ENCODE measurements at places on chromosomes 16 and 17.
A peak's percentile ranks its signal among the peaks of the same experiment; 100 is the strongest.

- no peak for DNase-seq
Observed at GRCh38 chr17:17830740-17831207, 6.0 kb downstream of the SREBF1 start.

DNA sequence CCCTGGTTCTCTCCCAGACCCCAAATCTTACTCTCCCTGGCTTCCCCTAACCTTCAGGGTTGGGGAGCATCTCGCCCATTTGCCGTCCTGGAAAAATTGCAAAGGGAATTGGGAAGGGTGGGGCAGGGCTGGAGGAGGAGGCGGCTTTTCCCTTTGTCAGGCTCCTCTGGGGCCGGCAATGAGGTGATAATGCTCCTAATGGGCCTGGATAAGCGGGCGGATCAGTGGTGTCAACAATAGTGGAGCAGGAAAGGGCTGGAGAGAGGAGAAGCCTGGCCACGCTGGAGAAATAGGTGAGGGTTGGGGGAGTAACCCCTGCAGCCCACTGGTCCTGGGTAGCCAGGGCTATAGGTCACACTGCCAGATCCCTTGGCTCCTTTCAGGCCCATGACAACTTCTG lies 12.3 kb downstream of the SCN4A start:
- DNase-seq, result no peak

DNA sequence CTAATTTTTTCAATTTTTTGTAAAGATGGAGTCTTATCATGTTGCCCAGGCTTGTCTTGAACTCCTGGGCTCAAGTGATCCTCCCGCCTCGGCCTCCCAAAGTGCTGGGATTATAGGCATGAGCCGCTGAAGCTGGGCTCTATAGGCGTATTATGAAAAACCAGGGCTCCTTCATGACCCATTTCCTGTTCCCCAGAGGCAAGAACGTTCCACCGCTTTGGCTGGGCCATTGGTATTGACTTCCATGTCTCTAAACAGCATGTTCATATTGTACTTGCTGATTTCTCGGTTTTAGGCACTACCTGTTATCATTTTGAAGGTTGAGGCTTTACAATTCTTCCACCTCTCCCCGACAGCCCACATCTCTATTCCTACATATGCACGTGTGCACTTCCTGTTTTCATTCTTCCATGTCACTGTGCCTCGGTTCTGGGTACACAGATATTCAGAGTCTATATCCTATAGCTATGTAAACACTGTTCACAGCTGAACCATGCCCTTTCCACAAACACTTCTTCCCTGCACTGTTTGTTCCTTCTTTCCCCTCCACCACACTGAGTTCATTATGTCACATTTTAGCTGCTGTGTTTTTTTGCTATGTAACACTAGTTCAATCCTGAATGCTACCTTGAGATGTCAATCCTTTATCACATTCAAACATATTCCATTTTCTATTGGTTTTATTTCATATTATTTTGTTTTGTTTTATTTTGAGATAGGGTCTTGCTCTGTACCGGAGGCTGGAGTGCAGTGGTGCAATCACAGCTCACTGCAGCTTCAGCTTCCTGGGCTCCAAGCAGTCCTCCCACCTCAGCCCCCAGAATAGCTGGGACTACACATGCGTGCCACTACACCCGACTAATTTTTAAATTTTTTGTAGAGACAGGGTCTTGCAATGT lies 16.8 kb upstream of the MAPK3 start:
- DNase-seq, result peak; percentile 64

GRCh38 chr17:4899341-4900230 lies at the start of gene C17orf107:
Gene C17orf107, plus strand, starts transcription at chr17:4899536. Its CDS starts 227 bp downstream, at chr17:4899763.
- no peak for DNase-seq

- no peak for DNase-seq
Observed at GRCh38 chr16:4500272-4500671, 24.1 kb downstream of the HMOX2 start.

- DNase-seq, result no peak
Observed at GRCh38 chr16:72203401-72203800, 31.4 kb upstream of the PMFBP1 start.

GRCh38 chr17:15444805-15445204 lies 22.6 kb downstream of the CDRT4 start:
- DNase-seq, result no peak

GRCh38 chr17:81035521-81036196 lies 708 bp downstream of the BAIAP2 start:
- no peak for DNase-seq

- no peak for DNase-seq
Observed at GRCh38 chr17:11935734-11936406, 61.4 kb downstream of the ZNF18 start.

DNA sequence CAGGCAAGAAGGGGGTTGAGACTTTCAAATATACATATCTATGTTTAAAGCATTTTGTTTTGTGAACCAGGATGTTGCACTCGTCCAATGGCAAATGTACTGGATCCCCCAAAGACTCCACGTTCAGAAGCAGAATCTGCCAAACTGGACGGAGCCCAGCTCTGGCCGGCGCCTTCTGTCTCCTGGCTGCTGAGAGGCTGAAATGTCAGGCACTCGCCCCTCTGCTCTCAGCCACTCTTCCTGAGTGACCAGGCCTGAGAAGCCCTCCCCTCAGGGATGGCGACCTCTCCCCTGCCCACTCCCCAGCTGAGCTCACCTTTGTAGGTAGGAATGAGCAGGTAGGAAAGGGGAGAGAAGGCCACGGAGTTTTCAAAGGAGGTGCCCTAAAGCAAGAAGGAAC lies 187.5 kb upstream of the FOXF1 start:
- no peak for DNase-seq

DNA sequence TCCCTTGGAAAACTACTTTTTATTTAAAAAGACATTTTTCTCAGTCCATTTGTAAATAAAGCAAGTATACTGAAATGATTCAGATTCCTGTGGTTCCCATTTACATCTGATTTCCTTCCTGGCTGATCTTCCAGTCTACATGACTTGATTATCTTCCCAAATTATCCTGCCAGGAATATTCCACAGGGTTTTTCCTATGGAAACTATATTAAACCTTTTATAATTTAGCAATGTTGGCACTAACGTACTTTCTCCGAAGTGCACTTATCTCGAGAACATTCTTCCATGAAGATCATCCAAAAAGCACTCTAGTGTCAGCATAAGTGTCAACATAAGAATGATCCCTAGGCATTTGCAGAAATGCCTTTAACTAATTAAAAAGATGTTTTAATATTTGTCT lies 347.7 kb upstream of the KIF2B start:
- DNase-seq, result no peak

DNA sequence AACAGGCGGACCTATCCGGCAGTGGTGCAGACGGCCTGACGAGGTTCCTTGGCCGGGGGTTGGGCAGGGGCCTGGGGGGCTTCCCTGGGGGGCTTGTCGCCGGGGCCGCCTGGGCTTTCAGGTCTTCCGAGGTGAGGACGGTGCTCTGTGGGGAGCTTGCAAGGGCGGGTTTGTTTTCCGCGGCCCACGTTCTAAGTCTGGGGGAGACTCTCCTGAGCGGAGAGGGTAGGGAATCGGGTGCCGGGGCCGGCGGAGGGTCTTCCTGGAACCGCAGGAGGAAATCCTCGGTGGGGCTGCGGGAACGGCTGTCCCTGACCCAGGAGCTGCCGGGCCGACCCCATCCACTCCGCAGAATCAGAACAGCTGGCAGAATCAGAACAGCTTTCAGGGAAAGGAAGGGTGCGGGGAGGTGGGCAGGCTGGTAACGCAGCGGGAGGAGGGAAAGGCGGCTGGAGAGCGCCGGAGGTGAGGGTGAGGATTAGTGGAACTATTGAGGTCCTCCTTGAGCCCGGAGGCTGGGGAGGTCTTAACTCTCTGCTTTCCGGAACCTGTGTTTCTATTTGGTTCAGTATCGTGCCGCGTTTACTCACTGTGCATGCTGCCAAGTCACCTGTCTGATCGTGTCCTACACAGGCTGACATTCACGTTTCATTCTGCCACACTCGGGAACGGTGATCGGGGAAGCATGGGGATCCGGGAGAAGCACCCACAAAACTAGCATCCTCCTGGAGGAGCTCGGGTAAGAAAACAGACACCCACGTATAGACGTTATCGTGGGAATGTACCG lies 28.9 kb downstream of the CPSF4L start:
- no peak for DNase-seq

GRCh38 chr17:50127697-50128361 lies 2.1 kb downstream of the SAMD14 start:
- DNase-seq, result no peak

DNA sequence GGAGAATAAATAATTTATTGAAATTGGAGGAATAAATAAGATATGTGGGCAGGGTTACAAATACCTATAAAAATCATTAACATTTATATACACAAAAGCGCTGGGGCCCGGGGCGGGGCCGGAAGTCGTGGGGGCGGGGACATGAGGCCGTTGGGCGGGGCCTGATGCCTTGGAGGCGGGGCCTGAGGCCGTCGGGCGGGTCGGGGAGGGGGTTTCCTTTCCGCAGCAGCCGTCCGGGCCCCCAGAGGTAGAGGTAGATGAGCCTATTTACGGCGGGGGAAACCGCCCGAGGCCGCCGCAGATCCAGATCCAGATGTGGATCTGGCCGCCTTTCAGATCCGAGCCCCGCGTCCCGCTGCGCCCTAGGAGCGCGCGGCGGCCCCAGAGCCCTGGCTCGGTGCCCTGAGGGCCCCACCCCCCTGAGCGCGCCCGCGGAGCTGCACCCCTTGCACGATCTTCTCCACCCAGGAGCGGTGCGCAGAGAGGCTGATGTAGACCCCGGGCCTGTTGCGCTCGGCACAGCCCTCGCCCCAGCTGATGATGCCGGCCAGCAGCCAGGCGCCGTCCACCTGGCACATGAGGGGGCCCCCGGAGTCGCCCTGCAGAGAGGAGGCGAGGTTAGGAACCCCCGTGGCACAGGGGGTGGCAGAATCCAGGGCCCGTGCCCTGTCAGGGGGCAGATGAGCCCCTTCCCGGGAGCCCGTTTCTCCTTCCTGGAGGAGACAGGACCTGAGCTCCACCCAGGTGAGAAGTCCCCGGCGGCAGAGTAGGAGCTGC lies 5.1 kb downstream of the PRSS22 start:
- no peak for DNase-seq

DNA sequence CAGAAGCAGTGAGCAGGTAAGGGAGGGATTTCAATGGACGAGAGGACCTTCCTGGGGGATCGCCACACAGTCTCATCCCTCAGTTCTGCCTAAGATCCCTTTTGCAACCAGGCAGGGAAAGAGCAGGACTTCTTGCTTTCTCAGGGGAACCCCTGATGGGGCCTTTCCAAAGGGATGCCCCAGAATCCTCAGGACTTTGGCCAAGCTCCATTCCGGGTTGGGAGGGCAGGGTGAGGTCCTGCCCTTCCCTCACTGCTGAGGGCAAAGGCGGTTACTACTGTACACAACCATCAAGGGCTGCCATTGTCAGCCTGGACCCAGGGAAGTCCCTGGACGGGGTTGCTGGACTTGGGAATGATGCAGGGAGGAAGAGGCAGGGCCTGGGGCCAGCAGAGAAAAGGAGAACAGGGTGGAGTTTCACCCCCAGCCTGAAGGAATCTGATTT lies 9.7 kb downstream of the PRR29 start:
- DNase-seq, result no peak

- DNase-seq, result no peak
Observed at GRCh38 chr16:71474864-71475263, 12.8 kb upstream of the ZNF23 start.

DNA sequence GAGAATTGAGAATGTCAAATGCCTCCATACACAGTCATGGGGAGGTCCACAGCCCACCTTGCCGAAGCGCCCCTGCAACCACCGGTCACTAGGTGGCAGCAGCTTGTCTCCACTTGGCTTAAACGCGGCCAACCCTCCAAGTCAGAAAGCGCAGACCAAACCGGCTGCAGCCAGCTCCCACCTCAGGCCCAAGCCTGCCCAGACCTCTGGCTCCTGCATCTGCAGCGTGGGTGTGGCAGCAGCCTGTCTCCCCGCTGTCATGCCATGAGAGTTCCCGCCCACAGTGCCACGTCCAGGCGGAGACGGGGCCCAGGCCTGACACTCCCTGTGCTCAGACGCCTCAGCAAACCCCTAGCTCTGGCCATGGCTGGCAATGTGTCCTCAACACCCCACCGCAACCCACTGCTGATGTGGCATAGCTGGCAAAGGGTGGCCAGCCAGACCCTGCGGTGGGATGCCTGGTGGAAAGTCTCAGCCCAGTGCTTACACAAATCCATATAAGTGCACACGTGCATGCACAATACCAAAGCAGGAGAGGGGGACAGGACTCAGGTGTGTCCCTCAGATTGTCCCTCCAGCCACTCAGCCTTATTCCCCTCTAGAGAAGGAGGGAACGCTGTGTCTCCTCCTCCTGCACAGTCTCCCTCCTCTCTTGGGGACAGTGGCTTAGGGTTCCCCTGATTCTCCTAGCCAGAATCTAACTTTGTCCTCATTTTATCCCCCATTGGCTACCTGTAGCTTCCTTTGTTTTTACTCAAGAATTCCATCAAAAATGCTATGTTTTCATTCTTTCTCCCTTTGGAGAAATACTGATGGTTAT lies 10.9 kb downstream of the COPZ2 start:
- peak; percentile 69 for DNase-seq

GRCh38 chr17:44348234-44348987 lies 3.3 kb downstream of the GRN start:
- no peak for DNase-seq

DNA sequence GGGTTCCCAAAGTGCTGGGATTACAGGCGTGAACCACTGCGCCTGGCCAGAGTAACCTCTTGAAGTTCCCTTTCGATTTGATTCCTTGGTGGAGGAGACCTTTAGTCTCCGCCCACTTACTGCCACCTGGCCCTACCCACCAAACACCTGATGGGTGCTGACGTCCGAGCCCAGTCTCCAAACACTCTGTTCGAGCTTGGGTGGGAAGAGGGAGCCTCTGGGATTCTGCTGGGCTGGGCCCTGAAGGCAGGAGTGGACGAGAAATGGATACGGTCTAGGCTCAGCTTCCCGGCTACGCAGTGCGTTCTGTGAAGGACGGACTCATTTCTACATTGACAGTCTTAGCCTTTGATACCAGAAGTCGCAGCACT lies 870 bp upstream of the ITGA3 start:
- peak; percentile 45 for DNase-seq

DNA sequence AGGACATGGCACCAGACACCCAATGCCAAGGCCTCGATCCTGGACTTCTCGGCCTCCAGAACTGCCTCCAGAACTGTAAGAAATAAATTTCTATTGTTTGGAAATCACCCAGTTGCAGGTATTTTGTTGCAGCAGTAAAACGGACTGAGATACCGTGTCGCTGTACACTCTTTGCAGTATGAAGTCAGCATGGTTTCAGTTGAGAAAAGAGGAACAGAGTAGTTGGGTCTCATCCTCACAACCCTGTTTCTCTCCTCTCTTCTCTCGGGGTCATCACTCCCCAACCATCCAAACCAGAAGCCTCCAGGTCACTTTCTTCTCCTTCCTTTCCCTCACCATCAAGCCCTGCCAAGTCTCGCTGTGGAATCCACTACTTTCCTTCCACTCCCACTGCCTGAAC lies 77.8 kb downstream of the ADCY9 start:
- no peak for DNase-seq

GRCh38 chr17:57875290-57876022 lies 25.6 kb upstream of the MRPS23 start:
- no peak for DNase-seq
